Naive thymus-derived CD4-positive, alpha-beta T cell (primary cell): ENCODE measurements at places on chromosomes 2 and 18. TPM values are rescaled to one million over a fixed set of nuclear protein-coding genes. Genes with fewer than 3 reads are reported as not detected.

Gene POU3F3
- total RNA-seq, result not detected in 2 replicates

Gene KIF1A
- not detected for total RNA-seq

Gene TUBA3E
- total RNA-seq, result not detected

Gene TMEFF2
- not detected for total RNA-seq

Gene DSC2
- total RNA-seq, result not detected

Gene CPO
- not detected for total RNA-seq

Gene DYNAP
- not detected for total RNA-seq

Gene DNAJC5G
- not detected for total RNA-seq

GRCh38 chr2:146844226-146844990 is 1000.4 kb upstream of the ACVR2A start:
- DNase-seq, result no peak
- H3K36me3 ChIP-seq, result no peaks in the 10 kb centered on the region
- H3K27ac ChIP-seq, result no peak overlapping the region
- no peaks in the 10 kb centered on the region for H3K27me3 ChIP-seq
- no peaks in the 10 kb centered on the region for H3K4me1 ChIP-seq
- H3K4me3 ChIP-seq, result no peak overlapping the region

GRCh38 chr18:9135081-9135911 is 1.3 kb upstream of the ANKRD12 start:
- peak overlapping the region; percentile 88 for H3K27ac ChIP-seq
- peak overlapping the region; percentile 86 for H3K4me3 ChIP-seq
- no peaks in the 10 kb centered on the region for H3K27me3 ChIP-seq
- H3K36me3 ChIP-seq, result peaks cover 15% of the 10 kb centered on the region
- peaks cover 40% of the 10 kb centered on the region for H3K4me1 ChIP-seq

- peak overlapping the region; percentile 45 for H3K4me3 ChIP-seq
- no peak overlapping the region for H3K27ac ChIP-seq
- H3K36me3 ChIP-seq, result no peaks in the 10 kb centered on the region
Observed at GRCh38 chr2:148876595-148877402, 1.8 kb downstream of the KIF5C start.

GRCh38 chr2:128531856-128532255 is 213.2 kb upstream of the HS6ST1 start:
- no peak overlapping the region for H3K4me3 ChIP-seq
- H3K4me1 ChIP-seq, result no peaks in the 10 kb centered on the region
- no peaks in the 10 kb centered on the region for H3K36me3 ChIP-seq
- H3K27me3 ChIP-seq, result no peaks in the 10 kb centered on the region
- DNase-seq, result no peak

DNA sequence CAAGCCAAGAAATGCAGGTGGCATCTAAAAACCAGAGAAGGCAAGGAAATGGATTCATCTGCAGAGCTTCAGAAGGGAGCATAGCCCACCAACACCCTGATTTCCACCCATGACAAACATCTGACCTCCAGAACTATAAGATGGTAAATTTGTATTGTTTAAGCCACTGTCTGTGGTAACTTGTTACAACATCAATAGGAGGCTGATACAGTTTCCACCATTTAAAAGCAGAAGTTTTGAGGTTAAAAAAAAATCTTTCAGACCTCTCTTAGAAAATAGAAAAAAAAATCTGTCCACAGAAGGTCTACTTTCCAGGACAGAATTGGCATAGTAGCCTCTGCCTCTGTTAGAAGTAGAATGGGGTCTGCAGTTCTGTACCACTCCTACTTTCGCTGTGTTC is 37.2 kb downstream of the SLC40A1 start:
- H3K27me3 ChIP-seq, result no peaks in the 10 kb centered on the region
- no peak for DNase-seq
- H3K4me3 ChIP-seq, result no peak overlapping the region
- H3K27ac ChIP-seq, result no peak overlapping the region
- H3K4me1 ChIP-seq, result no peaks in the 10 kb centered on the region

GRCh38 chr2:6512589-6512988 is 353.1 kb downstream of the CMPK2 start:
- H3K27ac ChIP-seq, result no peak overlapping the region
- DNase-seq, result no peak
- no peaks in the 10 kb centered on the region for H3K4me1 ChIP-seq
- no peaks in the 10 kb centered on the region for H3K27me3 ChIP-seq

DNA sequence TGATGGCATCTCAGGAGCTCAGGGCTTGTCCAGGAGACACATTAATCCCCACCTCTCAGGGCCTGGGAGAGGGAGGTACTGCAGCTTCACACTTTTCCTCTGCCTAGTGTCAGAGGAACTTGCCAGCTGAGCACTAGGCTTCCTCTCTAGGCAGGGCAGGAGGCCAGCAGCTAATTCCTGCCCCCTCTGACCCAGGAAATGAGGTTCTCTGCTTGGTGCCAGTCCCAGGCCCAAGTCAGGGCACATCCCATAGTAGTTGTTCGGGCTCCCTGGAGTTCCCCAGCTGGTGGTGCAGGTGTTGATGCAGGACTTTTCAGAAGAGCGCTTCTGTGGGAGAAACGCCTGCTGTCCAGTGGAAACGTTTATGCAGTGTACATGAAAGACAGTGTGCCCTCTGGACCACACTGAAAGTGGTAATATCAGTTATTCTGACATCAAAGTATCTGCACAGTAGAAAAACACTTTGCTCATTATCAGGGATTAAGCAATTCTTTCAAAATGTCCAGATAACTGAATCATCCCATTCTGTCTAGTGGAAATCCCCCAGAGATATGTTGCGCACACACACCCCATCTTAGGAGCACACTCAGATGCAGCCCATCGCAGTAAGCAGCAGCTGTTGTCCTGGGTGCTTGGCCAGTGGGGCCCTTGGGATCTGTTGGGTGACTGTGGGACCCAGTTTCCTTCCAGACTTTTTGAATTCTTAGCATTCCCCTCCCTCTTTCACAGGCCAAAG is 17.8 kb upstream of the SCLY start:
- no peaks in the 10 kb centered on the region for H3K27me3 ChIP-seq
- no peaks in the 10 kb centered on the region for H3K4me1 ChIP-seq
- no peak overlapping the region for H3K27ac ChIP-seq
- no peak overlapping the region for H3K4me3 ChIP-seq
- DNase-seq, result no peak
- no peaks in the 10 kb centered on the region for H3K36me3 ChIP-seq

DNA sequence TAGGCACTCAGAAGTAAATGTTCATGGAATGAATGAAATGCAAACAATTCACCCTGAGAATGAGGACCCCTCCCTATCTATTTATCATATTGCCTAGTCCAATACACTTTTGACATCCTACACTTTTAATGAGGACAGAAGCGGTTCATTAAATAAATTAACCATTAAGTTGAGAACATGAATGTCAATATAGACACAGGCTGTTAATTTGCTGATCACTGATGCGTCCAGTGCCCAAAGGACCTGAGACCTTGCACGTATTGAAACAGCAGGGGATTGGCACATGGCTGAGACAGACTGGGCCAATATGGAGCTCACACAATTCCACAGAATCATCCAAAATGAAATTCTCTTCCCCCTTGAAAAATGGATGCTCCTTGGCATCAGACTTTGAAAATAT is 430.0 kb downstream of the SLC4A3 start:
- H3K4me3 ChIP-seq, result no peak overlapping the region
- no peak overlapping the region for H3K27ac ChIP-seq
- H3K4me1 ChIP-seq, result no peaks in the 10 kb centered on the region

- peaks cover 4% of the 10 kb centered on the region for H3K27me3 ChIP-seq
- DNase-seq, result no peak
- H3K27ac ChIP-seq, result no peak overlapping the region
- no peaks in the 10 kb centered on the region for H3K36me3 ChIP-seq
- H3K4me1 ChIP-seq, result no peaks in the 10 kb centered on the region
- no peak overlapping the region for H3K4me3 ChIP-seq
Observed at GRCh38 chr2:45168711-45169338, 159.6 kb upstream of the SIX2 start.

DNA sequence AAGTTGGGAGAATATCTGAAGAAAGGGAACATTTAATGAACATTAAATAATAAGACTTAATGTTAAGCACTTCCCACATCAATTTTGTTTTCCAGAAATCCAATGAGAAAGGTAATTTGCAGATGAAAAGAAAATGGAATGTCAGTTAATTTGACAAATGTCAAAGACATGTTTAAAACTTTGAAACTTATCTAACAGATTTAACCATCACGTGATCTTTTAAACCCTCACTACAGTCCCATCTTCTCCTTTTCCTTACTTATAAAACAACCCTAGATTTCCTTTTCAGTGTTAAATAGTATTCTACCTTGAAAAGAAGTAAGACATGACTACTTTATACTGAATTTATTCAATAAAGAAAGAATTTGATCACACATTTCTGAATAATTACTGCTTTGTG is 288.5 kb downstream of the NRXN1 start:
- H3K4me3 ChIP-seq, result no peak overlapping the region
- no peak overlapping the region for H3K27ac ChIP-seq
- no peak for DNase-seq
- no peaks in the 10 kb centered on the region for H3K36me3 ChIP-seq
- no peaks in the 10 kb centered on the region for H3K4me1 ChIP-seq

- no peaks in the 10 kb centered on the region for H3K27me3 ChIP-seq
- DNase-seq, result no peak
- no peaks in the 10 kb centered on the region for H3K36me3 ChIP-seq
- H3K27ac ChIP-seq, result no peak overlapping the region
- H3K4me1 ChIP-seq, result peaks cover 3% of the 10 kb centered on the region
Observed at GRCh38 chr2:60104514-60105505, 448.6 kb downstream of the BCL11A start.

DNA sequence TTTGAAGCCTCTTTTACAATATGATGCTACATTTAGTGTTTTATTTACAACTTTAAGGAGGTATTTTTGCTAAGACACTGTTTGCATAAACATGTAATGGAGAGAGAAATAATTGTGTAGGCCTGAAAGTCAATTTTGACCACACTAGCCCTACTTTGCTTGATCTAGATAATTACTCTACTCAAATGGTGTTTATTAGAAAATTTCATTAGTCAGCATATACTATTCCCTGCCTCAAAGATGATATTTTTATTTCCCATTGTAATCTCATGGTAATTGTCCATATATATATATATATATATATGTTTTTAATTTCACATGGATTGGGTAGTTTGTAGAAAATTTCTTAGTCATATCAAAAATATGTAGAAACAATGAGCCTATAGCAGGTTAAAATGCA is 632.2 kb downstream of the SATB2 start:
- H3K36me3 ChIP-seq, result no peaks in the 10 kb centered on the region
- H3K4me1 ChIP-seq, result no peaks in the 10 kb centered on the region
- H3K27ac ChIP-seq, result no peak overlapping the region
- no peak overlapping the region for H3K4me3 ChIP-seq
- DNase-seq, result no peak

- H3K27ac ChIP-seq, result no peak overlapping the region
- no peaks in the 10 kb centered on the region for H3K4me1 ChIP-seq
- H3K27me3 ChIP-seq, result no peaks in the 10 kb centered on the region
- DNase-seq, result no peak
Observed at GRCh38 chr2:45812011-45812500, 160.6 kb downstream of the PRKCE start.

DNA sequence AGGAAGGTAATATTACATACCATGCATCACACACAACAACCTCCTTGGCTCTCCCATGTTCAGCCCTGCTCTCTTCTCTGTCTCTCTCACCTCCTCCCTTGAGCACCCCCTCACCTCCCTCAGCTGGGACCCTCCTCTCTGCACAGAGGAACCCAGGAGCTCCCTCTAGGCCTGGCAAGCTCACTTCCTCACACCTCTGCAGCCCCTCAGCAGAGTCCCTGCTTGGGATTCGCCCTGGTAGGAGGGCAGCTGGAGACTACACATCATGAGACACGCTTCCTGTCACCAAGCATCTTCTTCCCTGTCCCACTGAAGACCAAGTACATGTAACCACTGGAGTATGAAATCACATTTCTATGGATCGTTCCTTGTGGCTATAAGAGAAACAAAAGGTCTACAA is 51.0 kb downstream of the ADD2 start:
- no peak for DNase-seq
- H3K4me3 ChIP-seq, result no peak overlapping the region

DNA sequence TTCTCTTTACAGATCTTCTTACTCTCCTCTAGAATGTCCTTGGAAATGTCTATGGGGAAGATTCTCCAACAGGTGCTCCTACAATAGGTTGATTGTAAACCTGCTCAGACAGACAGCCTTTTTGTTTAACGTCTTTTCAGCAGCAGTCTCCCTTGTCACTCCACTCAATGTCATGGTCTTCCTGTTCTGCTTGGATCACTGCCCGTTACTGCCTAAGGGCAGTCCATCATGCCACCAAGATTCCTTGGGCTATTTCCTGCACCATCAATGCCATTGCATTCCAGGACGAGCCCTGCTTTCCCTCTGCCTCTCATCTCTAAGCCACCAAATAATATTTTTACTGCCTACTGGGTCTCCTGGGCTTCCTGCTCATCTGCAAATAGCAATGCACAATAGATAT is 97.4 kb upstream of the GALNT5 start:
- no peak overlapping the region for H3K27ac ChIP-seq
- no peaks in the 10 kb centered on the region for H3K4me1 ChIP-seq
- DNase-seq, result no peak
- no peaks in the 10 kb centered on the region for H3K27me3 ChIP-seq

DNA sequence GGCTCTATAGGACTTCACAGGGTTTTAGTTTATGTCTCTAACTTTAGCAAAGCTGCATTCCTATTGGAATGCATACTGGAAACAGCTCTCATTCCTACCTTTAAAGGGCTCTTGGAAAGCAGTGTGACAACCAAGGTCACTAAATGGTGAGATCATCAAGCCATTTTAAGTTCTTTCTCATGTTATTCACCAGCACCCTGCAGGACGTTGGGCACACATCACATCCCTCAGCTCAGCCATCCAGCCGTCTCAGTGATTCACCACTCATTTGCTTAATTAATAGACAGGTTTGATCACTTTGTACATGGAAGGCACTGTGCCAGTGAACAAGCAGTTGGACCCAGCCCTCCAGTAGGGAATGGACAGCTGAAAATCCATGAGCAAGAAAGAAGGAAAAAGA is 32.2 kb upstream of the RBM44 start:
- H3K36me3 ChIP-seq, result no peaks in the 10 kb centered on the region
- H3K27ac ChIP-seq, result no peak overlapping the region
- H3K4me1 ChIP-seq, result no peaks in the 10 kb centered on the region
- H3K4me3 ChIP-seq, result no peak overlapping the region

DNA sequence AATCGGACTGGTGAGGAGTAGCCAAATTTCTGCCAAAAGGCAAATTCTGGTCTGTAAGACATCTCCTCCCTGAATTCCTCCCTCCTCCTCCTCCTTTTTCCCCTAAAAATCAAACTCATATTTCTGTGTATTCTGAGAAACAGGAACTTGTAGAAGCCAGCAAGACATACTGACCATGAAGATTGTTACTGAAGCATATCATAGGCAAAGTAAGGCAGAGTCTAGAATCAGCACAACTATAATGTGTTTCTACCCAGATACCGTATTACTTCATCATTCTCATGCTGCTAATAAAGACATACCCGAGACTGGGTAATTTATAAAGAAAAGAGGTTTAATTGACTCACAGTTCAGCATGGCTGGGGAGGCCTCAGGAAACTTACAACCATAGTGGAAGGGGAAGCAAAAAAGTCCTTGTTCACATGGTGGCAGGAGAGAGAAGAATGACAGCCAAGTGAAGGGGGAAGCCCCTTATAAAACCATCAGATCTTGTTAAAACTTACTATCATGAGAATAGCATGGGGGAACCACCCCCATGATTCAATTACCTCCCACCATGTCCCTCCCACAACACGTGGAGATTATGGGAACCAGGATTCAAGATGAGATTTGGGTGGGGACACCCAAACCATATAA is 24.9 kb upstream of the EPC2 start:
- H3K4me1 ChIP-seq, result no peaks in the 10 kb centered on the region
- DNase-seq, result no peak
- no peaks in the 10 kb centered on the region for H3K36me3 ChIP-seq

GRCh38 chr2:127469051-127469450 is 50.8 kb downstream of the PROC start:
- no peaks in the 10 kb centered on the region for H3K4me1 ChIP-seq
- no peak for DNase-seq
- peaks cover 14% of the 10 kb centered on the region for H3K36me3 ChIP-seq
- no peak overlapping the region for H3K27ac ChIP-seq
